Substantia nigra (tissue), 51 donors: ENCODE measurements at places on chromosomes 1 and 21.

GRCh38 chr1:58908561-58909560, 125.0 kb upstream of the JUN start:
- no peak for DNase-seq

- DNase-seq = no peak
These were observed 89.9 kb downstream of the WLS start for GRCh38 chr1:68142461-68142860.

DNA sequence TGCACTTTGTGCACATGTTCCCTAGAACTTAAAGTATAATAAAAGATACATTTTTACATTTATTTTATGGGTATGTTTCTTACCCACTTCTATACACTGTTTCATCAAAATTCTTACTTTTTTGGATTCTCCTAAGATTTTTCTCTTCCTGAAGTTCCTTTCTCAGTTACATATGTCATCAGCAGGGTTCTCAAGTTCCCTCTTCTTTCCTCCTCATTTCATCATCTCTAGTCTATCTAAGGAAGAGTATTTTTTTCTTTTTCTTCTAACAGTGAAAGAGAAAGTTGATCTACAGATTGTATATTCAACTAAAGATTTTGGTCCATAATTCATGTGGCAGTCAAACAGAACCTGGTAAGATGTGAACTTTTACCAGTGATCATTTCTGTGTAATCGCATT, 41.2 kb upstream of the CYYR1 start:
- DNase-seq = no peak

GRCh38 chr1:25166847-25167246, 65.5 kb downstream of the SYF2 start:
- DNase-seq = no peak

DNA sequence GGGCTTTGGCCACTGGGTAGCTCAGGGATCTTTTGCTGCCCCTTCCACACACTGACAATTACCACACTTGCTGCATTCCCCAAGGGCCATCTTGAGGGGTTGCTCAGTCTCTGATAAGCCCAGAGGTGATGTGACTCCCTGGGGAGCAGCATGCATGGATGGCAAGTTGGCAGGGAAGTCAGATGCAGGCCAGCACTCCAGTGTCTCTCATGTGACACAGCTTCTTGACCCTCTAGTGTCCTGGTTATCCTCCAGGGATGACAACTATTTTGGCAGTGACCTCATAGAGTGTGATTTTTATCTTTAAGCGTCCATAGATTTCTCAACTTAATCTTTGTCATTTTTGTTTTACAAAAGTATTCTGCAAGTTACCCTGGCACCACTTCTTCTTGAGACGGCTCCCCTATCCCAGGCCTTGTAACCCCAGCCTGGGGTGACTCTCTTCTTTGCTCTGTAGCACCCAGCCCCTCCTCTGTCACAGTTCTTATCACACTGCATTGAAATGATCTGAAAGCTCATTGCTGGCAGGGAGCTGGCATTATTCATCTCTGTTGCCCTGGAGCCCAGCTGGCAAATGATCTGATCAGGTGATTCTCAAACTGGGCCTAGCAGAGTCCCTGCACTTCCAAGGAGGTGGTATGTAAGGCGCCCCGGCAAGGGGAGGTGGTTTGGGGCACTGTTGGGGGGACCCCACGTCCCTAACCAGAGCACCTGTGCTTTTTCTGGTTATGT, 72.6 kb downstream of the TENT5C start:
- DNase-seq = no peak

DNA sequence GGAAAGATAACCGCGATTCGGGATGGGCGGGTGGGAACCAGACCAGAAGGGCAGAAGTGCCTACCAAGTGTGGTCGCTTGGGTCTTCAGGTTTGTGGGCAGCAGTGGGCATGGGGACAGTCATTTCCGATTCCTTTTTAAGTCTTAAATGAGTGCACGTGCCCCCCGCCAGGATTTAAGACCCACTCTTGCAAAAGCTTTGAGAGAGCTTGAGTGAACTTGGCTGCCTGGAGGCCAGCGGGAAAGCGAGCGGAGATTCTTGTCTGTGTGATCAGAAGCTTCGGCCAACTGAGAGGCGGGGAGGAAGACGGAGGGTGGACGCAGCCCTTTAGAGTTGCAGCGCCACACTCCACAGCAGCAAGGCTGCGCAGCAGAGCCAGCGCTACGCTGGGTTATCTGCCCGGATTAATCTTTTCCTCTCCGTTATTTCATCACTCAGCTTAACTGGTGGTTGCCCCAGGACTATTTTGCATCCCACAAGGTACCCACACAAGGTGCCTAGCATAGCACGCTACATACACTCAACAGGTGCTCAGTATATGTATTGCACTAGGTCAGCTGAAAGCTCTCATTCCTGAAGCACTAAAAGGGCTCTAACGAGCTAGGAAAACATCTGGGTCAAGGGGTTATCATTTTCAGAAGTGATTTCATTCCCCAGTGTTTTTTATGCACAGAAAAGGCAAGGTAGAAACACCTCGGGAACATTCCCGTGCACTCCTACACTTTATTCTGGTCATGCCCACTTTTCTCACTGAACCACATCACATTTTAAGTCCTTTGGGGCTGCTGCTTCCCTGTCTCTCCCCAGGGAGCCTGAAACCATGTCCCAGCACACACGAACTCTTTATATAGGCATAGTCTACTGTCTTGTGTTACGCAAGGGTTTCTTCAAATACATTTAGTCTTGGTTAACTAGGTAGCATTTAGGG, 1.5 kb upstream of the BATF3 start:
- DNase-seq = no peak

DNA sequence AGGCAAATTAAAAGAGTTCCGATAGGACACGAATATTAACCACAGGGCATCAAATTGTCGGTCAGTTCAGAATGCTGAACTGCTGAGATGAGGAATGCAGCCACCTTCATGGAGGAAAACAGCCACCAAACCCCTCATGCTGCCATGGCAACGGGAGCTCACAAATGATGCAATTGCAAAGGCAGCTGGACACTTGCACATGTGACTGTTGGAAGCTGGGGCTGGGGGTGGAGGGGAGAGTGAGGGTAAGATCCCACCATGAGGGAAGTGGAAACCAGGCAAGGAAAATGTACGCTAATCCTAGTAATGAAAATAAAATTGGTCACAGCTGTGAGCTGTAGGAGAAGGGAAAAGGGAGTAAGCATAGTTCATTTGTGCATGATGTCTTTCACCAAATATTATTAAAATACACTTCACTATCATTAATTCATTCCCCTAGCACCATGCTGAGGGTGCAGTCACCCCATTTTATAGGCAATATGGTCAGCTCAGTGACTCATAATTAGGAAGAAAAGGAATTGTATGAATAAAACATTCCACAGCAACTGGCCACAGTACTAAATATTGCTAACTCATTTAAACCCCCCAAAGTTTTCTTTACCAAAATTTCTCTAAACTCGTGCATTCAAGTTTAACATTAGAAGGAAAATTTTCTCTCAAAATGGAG, 15.3 kb downstream of the BECN2 start:
- no peak for DNase-seq

DNA sequence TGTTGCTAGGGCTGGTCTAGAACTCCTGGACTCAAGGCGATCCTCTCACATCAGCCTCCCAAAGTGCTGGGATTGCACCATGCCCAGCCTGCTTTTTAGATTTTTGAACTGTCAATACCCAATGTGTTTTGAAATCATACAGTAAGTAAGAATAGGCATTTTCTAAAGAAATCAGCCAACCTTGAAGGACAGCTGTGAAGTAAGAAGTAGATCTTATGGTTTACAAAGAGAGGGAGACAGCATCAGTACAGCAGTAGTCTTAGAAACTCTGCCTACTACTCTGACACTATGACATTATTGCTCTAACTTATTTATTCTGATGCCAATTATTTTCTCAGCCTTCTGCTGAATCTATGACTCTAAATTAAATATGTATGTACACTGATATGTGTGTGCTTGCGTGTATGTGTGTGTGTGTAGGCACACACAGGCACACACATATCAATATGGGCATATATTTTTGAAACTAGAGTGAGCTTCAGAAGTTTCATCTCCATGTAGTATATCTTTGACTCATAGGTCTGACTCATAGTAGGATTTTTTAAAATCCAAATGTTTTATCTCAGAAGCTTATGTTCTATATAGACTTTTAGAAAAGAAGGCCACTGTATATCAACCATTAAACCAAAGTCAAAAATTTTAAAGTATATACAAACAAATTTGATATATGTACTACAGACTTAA, 140.4 kb downstream of the COL24A1 start:
- DNase-seq = no peak

- DNase-seq = no peak
These were observed 106.6 kb downstream of the NR5A2 start for GRCh38 chr1:200134116-200134515.

- DNase-seq = no peak
These were observed 1.5 kb downstream of the GSTM2 start for GRCh38 chr1:109669246-109669948.

DNA sequence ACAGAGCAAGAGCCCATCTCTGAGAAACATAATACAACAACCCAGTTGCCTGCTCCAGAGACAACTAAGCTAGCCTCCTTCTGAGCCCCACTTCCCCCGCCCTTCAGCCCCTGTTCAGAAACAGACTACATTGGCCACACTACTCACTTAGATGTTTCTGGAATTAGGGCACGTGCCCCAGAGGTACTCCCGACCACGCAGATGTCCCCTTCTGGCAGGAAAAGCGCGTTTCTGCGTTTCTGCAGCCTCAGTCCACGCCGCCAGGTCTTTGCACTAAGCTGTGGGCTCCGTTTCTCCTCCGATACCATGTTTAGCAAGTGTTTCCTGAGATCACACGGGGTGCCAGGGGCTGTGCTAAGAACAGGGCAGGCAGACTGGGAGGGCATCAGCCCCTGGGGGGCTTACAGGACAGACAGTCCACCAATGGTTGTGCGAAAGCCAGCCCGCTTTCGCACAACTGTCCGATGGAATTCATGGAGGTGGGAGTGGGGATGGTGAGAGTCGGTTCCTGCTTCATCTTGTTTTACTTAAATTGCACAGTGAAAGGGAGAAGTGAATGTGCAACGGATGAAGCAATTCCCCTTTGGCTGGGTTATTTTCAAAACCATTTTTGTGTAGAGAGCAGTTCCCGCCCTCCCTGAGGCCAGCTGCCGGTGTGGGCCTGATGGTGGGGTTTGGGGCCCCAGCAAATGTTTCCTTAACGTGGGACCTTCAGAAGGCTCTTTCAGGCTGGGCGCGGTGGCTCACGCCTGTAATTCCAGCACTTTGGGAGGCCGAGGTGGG, 2.7 kb downstream of the PIK3CD start:
- DNase-seq = no peak

GRCh38 chr1:156874572-156875340, 14.1 kb downstream of the NTRK1 start:
- no peak for DNase-seq

DNA sequence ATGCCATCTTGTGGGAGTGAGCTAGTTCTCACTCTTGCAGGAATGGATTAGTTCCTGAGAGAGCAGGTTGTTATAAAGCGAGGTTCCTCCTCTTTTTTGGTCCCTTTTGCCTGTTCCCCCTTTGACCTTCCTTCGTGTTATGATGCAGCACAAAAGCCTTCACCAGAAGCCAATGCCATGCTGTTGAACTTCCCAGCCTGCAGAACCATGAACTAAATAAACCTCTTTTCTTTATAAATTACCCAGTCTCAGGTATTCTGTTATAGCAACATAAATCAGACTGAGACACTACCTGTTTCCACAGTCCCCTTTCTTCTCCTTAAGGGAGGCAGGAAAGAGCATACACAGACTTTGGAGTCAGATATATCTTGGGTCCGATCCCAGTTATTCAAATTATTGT, 25.6 kb downstream of the DISP3 start:
- no peak for DNase-seq

- no peak for DNase-seq
These were observed 626.9 kb upstream of the ADGRL4 start for GRCh38 chr1:79633456-79633855.

DNA sequence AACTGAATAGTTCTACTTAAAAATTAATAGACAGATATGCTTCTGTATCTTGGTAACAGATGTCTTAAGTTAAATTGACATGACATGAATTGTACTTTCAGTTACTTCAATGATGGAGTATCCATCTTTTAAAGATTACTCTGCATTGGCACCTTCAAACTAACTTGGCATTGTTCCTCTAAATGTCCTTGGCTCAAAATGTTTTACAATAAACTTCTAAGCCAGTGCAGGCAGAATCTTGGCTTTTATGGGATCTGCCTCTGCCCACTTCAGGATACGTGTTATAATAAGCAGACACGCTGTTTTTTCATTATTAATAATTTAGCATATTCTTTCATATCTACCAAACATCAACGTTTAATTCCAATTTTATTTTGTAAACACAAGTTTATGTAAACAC, 873.4 kb upstream of the ADAMTS5 start:
- no peak for DNase-seq

DNA sequence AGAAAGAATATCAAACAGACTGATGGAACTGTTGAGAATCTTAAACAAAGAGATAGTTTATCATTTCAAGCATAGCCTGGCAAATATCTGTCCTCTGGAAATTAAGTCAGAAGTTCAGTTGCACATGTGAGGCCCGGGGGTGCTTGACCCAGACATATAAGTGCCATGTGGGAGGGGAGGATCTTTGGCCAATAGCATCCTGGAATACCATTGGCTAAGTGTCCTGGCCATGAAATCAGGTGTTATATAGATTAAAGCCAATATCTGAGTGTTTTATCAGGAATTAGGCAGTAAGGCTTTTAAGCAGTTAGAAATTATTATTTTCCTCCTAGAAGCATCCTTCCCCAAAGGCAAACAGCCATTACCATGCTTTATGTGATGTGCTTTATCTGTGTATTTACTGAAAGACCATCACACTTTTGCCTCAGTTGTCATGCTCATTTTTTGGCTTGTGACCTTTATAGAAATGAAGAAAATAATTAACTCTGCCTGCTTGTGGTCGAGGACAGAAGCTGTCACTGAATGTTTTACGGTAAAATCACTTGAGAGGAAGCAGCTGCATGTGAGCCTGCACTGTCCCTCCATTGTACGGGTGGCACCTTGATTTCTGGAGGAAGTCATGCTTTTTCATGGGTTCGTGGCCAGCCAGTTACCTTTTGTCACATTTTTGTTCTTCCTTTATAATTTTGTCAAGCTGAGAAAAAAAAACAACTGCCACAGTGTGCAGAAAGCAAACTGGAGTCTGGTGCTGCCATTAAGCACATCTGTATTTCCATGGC, 259.9 kb upstream of the FMN2 start:
- DNase-seq = no peak

GRCh38 chr21:36664662-36664990, 34.3 kb upstream of the SIM2 start:
- DNase-seq = no peak

- DNase-seq = no peak
These were observed 6.1 kb downstream of the FAM3B start for GRCh38 chr21:41322496-41323382.

GRCh38 chr21:31130821-31131220, 92.5 kb upstream of the KRTAP19-8 start:
- no peak for DNase-seq

GRCh38 chr1:203026031-203026665, at the start of gene PPFIA4:
Gene PPFIA4 (plus strand): TSS chr1:203026491. CDS start chr1:203039009, 12,518 bp downstream.
- DNase-seq = no peak
